Natural killer cell treated with Interleukin-12 subunit alpha and Interleukin-12 subunit beta and Interleukin-15 and Interleukin-18, amount 100 ng/mL, for 72 hours (primary cell): ENCODE measurements at places on chromosomes 6 and 20. TPM values are rescaled to one million over a fixed set of nuclear protein-coding genes. Genes with fewer than 3 reads are reported as not detected.
A peak's percentile ranks its signal among the peaks of the same experiment; 100 is the strongest.

The KCNK16 gene
- not detected for total RNA-seq

GRCh38 chr20:1122388-1123315, 4.2 kb downstream of the PSMF1 start:
- peak overlapping the region; percentile 74 for H3K27ac ChIP-seq
- no peaks in the 10 kb centered on the region for H3K27me3 ChIP-seq
- H3K4me3 ChIP-seq, result peak overlapping the region; percentile 74

- DNase-seq, result no peak
- no peak overlapping the region for H3K27ac ChIP-seq
- no peak overlapping the region for H3K4me3 ChIP-seq
- H3K36me3 ChIP-seq, result no peaks in the 10 kb centered on the region
Observed at GRCh38 chr6:50945789-50946188, 127.1 kb downstream of the TFAP2B start.

The RIPPLY2 gene
- not detected for total RNA-seq

The GNAS-AS1 gene
- total RNA-seq, result 4.7 TPM

The CRISP2 gene
- not detected for total RNA-seq

DNA sequence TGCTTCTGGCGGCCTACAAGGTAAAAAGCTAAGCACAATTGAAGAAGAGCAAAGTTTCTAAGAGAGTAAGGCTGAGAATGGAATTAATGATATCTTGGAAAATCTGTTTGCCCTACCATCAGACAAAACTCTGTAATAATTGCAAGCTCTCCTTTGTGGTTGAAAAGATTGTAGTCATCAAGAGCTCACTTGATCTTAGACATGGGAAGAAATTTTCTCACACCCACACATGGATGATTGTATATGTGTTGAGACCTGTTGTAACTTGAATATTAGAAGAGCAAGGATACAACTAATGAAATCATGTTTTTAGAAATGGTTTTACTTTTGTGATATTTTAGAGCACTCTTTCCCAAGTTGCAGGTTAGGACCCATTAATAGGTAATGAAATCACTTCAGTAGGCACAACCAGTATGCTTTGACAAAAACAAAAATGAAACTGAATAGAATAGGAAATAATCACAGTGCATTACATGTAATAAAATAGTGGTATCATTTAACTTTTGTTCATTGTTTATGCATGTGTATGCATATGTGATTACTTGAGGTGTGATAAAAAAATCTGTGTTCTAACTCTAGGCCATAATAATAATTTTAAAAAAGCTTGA, 14.0 kb downstream of the DCBLD1 start:
- no peak for DNase-seq
- H3K27me3 ChIP-seq, result no peaks in the 10 kb centered on the region
- H3K4me3 ChIP-seq, result no peak overlapping the region
- H3K4me1 ChIP-seq, result peaks cover 30% of the 10 kb centered on the region

GRCh38 chr20:51500311-51500710, 42.2 kb downstream of the NFATC2 start:
- H3K4me1 ChIP-seq, result peaks cover 80% of the 10 kb centered on the region
- H3K36me3 ChIP-seq, result peaks cover 17% of the 10 kb centered on the region
- H3K27me3 ChIP-seq, result no peaks in the 10 kb centered on the region
- peak; percentile 73 for DNase-seq

The PRKN gene
- total RNA-seq, result not detected

The SIRPG gene
- 1.3 TPM for total RNA-seq

DNA sequence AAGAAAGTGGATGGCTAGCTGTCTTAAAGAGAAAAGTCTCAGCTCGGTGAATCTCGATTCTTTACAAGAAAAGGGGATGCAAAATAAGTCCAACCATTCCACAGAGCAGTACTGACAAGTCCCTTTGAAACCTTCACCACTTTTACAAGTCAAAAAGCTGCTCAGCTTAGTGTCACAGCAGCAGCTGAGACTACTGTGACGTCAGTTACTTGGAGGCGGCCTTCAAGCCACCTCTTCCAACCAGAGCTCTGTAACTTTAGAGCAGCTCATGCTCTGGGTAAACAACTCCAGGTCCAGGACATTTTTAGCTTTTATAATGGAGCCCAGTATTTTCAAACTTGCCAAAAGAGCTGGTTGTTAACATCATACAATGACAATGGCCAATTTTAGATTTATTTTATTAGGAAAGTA, at the start of gene KIAA0408:
KIAA0408 (minus strand) TSS at position 159 of the 411 bp plus-strand sequence. CDS start 5,408 bp downstream, outside the sequence.
- no peaks in the 10 kb centered on the region for H3K36me3 ChIP-seq
- no peak within 1 kb of the TSS for H3K27ac ChIP-seq

The RSPH4A gene
- total RNA-seq, result 0.95 TPM

GRCh38 chr6:170072246-170072645, 218.6 kb downstream of the DLL1 start:
- no peak overlapping the region for H3K27ac ChIP-seq
- H3K27me3 ChIP-seq, result peaks cover 12% of the 10 kb centered on the region
- H3K4me1 ChIP-seq, result peaks cover 5% of the 10 kb centered on the region
- H3K4me3 ChIP-seq, result no peak overlapping the region
- DNase-seq, result peak; percentile 47

The RNF114 gene
- total RNA-seq, result 79.3 TPM

- H3K4me1 ChIP-seq, result no peaks in the 10 kb centered on the region
- H3K27me3 ChIP-seq, result peaks cover 15% of the 10 kb centered on the region
- H3K27ac ChIP-seq, result no peak overlapping the region
- H3K36me3 ChIP-seq, result no peaks in the 10 kb centered on the region
- DNase-seq, result no peak
Observed at GRCh38 chr20:48419173-48419572, 408.6 kb downstream of the PREX1 start.

The ADIG gene
- 0.89 TPM for total RNA-seq

GRCh38 chr20:19354950-19355349, 142.5 kb downstream of the SLC24A3 start:
- no peaks in the 10 kb centered on the region for H3K36me3 ChIP-seq
- H3K4me1 ChIP-seq, result no peaks in the 10 kb centered on the region
- H3K4me3 ChIP-seq, result no peak overlapping the region
- peaks cover 3% of the 10 kb centered on the region for H3K27me3 ChIP-seq
- no peak for DNase-seq

GRCh38 chr6:25556516-25556915, 95.5 kb upstream of the SCGN start:
- H3K4me3 ChIP-seq, result no peak overlapping the region
- DNase-seq, result peak; percentile 69
- no peaks in the 10 kb centered on the region for H3K36me3 ChIP-seq

- DNase-seq, result no peak
- H3K36me3 ChIP-seq, result peaks cover under 1% of the 10 kb centered on the region
- H3K4me1 ChIP-seq, result no peaks in the 10 kb centered on the region
- H3K27ac ChIP-seq, result no peak overlapping the region
- no peak overlapping the region for H3K4me3 ChIP-seq
Observed at GRCh38 chr20:11522366-11522741, 395.3 kb upstream of the BTBD3 start.

DNA sequence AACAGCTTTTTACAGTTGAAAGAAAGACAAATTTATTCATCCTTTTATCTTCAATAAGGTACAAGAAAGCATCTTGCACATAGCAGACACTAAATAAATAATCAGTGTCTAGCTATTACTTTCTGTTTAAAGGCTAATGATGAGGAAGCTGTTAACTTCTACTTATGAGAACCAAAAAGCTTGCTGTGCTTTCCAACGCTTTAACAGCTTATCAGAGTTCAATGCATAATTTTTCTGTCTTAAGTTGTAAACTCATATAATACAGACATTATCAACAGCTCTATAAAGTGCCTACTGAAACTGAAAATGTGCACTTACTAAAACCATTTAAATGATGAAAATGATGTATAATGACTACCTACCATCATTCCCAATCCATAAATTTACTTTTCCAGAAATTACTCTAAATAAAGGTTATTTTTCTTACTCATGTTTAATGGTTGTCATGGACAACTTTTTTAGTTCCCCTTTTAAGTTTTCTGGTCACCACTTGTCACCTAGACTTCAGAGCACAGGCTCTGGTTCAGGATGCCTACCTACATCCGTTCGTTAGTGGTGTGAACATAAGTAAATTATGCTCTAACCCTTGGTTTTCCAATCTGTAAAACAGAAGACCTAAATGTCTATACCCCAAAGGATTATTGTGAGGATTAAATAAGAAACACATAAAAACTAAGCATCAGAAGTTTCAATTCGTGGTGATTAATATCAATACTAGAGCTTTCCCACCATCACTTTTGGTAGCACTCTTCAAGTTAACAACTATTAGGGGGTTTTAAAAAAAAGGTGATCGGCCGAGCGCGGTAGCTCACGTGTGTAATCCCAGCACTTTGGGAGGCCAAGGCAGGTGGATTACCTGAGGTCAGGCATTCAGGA, 8.0 kb downstream of the PNISR start:
- H3K36me3 ChIP-seq, result peaks cover 5% of the 10 kb centered on the region
- peak overlapping the region; percentile 33 for H3K27ac ChIP-seq
- no peaks in the 10 kb centered on the region for H3K27me3 ChIP-seq

GRCh38 chr6:12504325-12504966, 212.1 kb upstream of the PHACTR1 start:
- H3K4me1 ChIP-seq, result no peaks in the 10 kb centered on the region
- no peaks in the 10 kb centered on the region for H3K36me3 ChIP-seq
- no peak overlapping the region for H3K4me3 ChIP-seq
- DNase-seq, result no peak

DNA sequence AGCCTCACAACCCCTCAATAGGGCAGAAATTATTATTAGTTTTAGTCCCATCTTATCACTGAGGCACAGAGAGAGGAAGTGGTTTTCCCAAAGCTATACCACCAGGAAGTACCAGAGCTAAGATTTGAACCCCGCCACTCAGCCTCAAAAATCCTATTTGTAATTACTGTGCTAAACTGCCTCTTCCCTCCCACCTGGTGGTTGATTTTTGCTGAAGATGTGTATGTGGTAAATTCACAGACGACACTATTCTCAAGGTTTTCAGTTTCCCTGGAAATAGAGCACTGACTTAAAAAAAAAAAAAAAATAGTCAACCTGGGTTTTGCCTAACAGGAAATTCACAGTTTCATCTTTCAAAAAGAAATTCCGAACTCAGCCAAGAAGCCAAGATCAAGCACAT, 57.9 kb downstream of the TSHZ2 start:
- no peak for DNase-seq
- peaks cover 34% of the 10 kb centered on the region for H3K27me3 ChIP-seq
- H3K27ac ChIP-seq, result no peak overlapping the region
- no peaks in the 10 kb centered on the region for H3K4me1 ChIP-seq
- no peak overlapping the region for H3K4me3 ChIP-seq
- H3K36me3 ChIP-seq, result no peaks in the 10 kb centered on the region

DNA sequence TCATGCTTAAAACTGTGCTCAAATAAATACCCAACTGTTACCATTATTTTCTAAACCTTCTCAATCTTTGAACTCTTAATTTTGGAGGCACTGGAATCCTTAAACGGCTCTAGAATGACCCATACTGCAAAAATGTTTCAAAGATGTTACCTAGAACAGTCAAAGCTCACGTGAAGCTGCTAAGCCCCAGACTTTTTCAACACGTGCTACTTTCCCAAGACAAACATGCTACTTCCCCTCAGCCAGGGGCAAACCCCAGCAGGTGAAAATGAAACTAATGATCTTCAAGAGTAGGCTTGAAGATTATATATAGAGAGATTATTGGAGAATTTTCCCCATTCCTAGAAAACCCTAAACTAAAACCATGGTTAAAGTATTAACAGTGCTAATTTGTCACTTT, 28.1 kb downstream of the HUS1B start:
- DNase-seq, result no peak
- H3K27me3 ChIP-seq, result no peaks in the 10 kb centered on the region
- no peak overlapping the region for H3K27ac ChIP-seq
- H3K4me3 ChIP-seq, result no peak overlapping the region
- H3K4me1 ChIP-seq, result peaks cover 10% of the 10 kb centered on the region

DNA sequence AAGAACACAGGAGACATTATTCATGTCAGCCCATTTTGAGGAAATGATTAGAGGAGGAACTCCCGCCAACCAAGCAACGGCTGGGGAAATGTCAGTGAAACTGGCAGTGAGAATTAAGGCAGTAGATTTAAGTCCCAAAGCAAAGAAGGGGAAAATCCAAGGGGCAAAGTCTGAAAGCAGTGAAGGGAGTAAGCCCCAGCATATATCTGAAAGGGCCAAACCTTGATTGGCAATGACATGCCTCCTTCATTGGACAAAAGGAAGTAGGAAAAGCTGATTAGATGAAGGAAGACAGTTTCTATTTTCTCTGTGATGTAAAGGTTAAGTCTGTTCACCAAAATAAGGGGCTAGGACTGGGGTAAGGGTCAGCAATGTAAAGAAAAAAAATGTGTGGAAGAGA, 190.3 kb downstream of the RNF144B start:
- H3K4me3 ChIP-seq, result no peak overlapping the region
- H3K27ac ChIP-seq, result no peak overlapping the region
- peaks cover 9% of the 10 kb centered on the region for H3K27me3 ChIP-seq
- DNase-seq, result no peak
- no peaks in the 10 kb centered on the region for H3K4me1 ChIP-seq
- H3K36me3 ChIP-seq, result no peaks in the 10 kb centered on the region

- H3K27ac ChIP-seq, result no peak overlapping the region
- no peak overlapping the region for H3K4me3 ChIP-seq
- H3K4me1 ChIP-seq, result no peaks in the 10 kb centered on the region
- no peaks in the 10 kb centered on the region for H3K36me3 ChIP-seq
Observed at GRCh38 chr6:47114460-47114859, 72.3 kb upstream of the ADGRF1 start.

DNA sequence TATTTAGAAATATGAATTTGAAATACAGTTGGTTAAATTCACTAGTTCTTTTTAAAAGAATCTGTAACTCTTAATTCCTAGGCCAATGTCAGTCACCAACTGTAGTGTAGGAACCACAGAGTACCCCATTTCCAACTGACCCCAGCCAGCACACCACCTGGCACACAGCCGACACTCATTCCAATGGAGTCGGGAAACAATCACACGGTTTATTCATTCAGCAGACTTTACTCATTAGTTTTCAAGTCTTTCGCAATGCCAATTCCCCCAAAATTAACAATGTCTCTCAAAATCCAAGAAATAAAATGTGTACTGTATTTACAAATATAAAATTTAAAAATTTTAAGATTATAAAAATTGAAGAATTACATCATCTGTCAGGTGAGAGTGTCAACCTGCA, 13.5 kb downstream of the ARG1 start:
- H3K4me1 ChIP-seq, result no peaks in the 10 kb centered on the region
- peaks cover 20% of the 10 kb centered on the region for H3K36me3 ChIP-seq
- no peak overlapping the region for H3K27ac ChIP-seq
- H3K4me3 ChIP-seq, result no peak overlapping the region

The TGM2 gene
- total RNA-seq, result 0.81 TPM
